Mesendoderm (in vitro differentiated cells): ENCODE measurements at places on chromosomes 4 and X.

- H3K27ac ChIP-seq, result no peak overlapping the region
- H3K4me3 ChIP-seq, result no peak overlapping the region
- no peaks in the 10 kb centered on the region for H3K4me1 ChIP-seq
- no peak for DNase-seq
- H3K27me3 ChIP-seq, result no peaks in the 10 kb centered on the region
Measured at GRCh38 chr4:57324673-57325307, 214.6 kb upstream of the IGFBP7 start.

DNA sequence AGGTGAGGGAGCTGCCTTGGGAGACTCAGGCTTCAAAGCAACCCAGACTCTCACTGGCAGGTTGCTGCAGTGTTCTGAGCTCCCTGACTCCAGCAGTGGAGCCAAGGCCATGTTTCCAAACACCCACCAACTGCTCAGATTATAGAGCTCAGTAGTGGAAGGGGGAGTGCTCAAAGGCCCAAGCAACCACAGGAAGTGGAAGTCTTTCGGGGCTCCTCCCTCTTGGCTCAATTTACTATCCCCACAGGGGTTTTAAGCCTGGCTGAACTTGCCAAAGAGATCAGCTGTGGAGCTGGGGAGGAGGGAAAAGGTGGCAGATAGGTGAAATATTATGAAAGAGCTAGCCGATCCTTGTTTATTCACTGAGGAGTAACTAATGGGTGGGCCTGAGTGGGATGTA, 82.5 kb downstream of the HPRT1 start:
- no peaks in the 10 kb centered on the region for H3K4me1 ChIP-seq
- H3K4me3 ChIP-seq, result no peak overlapping the region
- DNase-seq, result peak; percentile 66
- no peaks in the 10 kb centered on the region for H3K36me3 ChIP-seq
- H3K27ac ChIP-seq, result no peak overlapping the region

GRCh38 chrX:15492469-15492868, 664 bp downstream of the PIR start:
- no peaks in the 10 kb centered on the region for H3K27me3 ChIP-seq
- no peak overlapping the region for H3K4me3 ChIP-seq
- H3K4me1 ChIP-seq, result no peaks in the 10 kb centered on the region

DNA sequence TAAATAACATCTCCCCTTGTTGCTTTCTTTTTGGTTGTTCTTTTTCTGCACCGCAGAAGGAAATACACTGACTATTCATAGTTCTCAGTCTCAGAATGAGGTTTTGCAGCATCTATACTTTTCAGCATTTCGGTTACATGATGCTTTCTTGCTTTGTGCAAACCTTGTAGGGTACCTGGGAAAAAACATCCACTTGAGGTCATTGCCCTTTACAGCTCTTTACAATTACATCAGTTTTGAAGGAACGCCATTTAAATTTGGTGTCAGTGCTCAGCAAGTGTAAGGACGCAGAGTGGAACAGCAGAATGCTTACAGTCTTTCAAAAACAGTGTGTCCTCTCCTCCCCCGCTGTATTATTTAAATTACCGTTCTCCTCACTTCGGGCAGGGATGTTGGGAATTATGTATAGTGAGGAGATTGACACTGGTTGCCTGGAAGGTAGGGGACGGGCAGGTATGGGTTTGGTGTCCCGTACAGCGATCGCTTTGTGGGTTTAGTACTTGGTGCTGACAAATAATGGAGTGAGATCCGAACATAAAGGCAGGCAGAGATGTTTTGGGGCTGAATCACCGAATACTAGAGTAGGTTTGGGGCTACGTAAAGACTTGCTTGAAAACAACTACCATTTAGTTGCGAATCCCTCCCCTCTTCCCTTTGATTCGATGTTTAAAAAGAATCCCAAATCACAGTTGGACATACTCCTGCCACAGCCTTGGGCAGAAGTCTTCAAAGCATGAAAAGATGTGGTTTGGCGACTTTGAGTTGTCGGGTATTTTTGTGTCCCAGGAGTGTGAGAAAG, 2.0 kb upstream of the NKX3-2 start:
- peaks cover 1% of the 10 kb centered on the region for H3K4me1 ChIP-seq
- no peak for DNase-seq
- peaks cover 40% of the 10 kb centered on the region for H3K27me3 ChIP-seq

DNA sequence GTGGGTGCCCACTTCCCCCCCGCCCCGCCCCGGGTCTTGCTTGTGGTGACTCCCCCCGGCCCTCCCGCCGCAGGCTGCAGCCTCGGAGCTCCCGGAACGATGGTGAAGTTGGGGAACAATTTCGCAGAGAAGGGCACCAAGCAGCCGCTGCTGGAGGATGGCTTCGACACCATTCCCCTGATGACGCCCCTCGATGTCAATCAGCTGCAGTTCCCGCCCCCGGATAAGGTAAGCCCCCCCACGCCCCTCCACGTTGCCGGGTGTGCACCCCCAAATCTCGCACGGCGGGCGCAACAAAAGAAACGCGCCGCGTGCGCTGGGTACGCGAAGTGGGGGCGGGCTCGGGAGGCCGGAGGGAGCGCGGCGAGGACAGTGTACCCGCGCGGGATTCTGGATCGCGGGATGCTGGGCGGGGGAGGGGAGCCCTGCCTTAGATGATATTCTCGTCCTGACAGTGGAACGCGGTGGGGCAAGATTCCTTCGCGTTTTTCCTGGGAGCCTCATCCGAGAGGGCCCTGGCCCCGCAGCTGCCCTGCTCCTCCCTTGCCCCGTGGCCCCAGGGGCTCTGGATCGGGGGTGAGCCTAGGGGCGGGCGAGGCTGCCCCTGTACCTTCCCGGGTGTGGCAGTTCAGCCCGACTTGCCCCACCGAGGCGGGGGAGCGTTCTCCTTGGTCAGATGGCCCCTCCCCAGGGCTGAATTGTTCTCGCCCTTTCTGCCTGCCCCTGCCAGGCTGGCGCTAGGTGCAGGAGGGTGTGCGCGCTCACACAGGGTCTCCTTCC, 819 bp downstream of the NSG1 start:
- no peaks in the 10 kb centered on the region for H3K4me1 ChIP-seq
- DNase-seq, result no peak
- no peak overlapping the region for H3K27ac ChIP-seq
- H3K4me3 ChIP-seq, result no peak overlapping the region

DNA sequence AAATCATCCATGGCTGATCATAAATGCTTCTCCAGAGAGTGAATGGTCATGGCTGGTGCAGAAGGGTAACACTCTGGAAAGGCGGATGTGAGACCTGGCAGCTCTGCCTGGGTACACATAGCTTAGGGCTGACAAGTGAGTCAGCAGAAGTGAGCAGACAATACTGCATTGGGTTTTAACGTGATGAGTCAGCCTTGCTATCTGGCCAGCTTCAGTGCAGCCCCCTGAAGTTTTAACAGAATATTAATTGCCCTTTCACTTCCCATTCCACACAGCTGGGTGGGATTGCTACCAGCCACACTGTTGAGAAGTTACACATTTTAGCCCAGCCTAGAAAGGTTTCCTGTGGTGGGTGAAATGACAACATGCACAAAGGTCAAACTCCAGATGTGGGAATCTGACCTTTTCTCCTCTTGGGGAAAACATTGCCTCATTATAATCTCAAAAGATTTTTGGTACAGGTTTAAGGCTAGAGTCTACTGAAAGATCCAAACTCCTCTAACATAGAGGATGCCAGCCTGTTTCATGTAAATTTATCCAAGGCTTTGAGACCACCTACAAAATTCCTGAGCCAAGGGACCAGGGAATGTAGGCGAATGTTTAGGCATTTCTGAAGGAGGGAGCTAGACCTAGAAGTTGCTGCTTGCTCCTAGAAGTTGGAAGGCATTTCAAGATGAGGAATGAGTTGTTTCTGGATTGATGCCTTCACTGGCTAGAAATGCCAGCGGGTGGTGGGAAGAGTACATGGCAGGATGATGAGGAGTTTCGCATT, 230.3 kb upstream of the PGRMC2 start:
- H3K4me1 ChIP-seq, result peaks cover 7% of the 10 kb centered on the region
- DNase-seq, result peak; percentile 88
- H3K36me3 ChIP-seq, result no peaks in the 10 kb centered on the region
- no peak overlapping the region for H3K4me3 ChIP-seq
- H3K27me3 ChIP-seq, result no peaks in the 10 kb centered on the region
- H3K27ac ChIP-seq, result peak overlapping the region; percentile 58
